EL (cell line): ENCODE measurements at places on chromosomes 11 and 22.

DNA sequence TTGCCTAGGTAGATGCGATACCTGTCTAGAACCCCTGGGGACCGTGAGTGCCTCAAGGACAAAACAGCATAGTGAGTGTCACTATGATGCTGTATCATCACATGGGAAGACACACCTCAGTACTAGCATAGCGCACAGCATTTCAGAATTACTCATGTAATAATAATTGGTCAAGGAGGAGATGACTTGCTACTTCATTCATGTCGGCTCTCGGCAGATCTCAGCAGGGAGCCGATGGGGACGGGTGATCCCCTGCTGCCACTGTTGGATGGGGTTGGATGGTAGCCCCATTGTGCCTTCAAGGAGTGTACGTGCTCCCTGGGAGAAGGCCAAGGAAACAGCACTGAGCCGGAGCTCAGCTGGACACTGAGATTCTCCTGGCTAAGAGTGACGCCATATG lies 186.9 kb downstream of the EFCAB6 start:
- DNase-seq, result no peak

DNA sequence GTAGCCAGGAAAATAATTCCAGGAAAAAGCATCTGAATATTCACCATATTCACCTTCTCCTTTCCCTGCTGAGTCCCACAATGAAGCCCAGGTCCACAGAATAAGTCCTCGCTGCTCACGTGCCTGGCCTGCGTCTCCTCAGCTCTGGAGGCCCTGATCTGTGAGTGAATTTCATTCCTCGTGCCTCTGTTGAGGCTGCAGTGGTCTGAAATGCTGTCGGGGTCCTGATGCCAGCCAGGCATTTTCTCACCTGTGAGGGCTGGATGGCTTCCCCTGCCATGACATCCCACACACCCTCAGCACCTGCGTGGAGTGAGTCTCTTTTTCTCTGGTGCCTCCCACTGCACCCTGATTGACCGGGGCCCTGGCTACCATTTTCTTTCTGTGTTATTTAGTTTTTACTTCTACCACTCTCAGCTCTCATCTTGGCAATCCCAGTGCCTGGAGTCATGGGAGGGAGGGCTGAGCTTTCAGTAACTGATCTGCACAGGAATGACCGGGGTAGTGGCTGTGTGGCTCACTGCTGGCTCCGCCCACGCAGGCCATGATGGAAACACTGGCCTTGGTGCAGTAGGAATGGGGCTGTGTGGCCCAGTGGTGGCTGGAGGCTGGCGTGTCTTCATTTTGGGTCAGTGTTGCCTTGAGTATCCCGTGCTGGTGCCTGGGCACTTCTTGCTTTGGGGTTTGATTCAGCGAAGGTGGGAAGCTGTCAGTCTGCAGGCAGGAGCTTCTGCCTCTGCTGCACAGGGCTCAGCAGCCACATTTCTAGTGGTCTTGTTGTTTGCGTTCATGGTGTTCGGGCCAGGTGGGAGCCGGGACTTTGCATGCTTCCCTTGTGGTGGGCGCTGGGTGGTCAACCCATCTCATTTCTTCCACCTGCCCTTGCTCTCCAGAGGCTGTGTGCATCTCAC lies 807.2 kb downstream of the TBC1D22A start:
- no peak for DNase-seq

DNA sequence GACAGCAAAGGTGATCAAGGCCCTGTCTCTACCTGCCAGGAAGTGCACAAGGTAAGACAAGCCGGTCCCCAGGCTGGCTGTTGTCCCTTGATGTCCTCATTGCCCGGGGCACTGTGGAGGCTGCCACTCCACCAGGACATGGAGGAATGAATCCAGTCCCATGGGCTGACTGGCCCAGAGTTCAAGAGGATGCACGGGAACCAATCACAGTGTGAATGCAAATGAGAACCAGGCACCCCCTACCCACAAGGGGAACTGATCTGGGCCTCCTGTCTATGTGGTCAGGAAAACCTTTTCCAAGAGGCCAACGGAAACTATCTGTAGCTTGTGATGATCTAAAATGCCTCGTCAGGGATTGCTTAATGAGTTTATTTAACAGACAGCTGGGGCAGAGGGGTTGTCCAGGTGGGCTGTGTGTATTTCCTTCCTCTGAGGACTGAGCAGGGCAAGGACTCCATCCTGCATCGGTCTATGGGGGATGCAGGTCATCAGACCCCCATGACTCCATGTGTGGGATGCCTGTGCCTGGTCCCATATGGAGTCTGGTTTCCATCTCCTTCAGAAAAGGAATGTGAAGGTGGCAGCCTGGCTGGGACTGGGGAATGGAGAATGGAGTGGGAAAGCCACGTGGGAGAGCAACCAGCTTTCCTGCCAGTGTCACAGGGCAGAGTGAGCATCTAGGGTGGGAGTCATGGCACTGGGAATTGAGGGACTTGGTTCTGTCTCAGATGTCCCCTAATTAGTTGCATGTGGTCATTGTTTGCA lies 60.5 kb downstream of the CD82 start:
- no peak for DNase-seq

GRCh38 chr11:71221201-71221600 lies 31.2 kb downstream of the SHANK2 start:
- DNase-seq, result no peak

GRCh38 chr11:22989371-22989770 lies 129.1 kb upstream of the CCDC179 start:
- DNase-seq, result no peak

DNA sequence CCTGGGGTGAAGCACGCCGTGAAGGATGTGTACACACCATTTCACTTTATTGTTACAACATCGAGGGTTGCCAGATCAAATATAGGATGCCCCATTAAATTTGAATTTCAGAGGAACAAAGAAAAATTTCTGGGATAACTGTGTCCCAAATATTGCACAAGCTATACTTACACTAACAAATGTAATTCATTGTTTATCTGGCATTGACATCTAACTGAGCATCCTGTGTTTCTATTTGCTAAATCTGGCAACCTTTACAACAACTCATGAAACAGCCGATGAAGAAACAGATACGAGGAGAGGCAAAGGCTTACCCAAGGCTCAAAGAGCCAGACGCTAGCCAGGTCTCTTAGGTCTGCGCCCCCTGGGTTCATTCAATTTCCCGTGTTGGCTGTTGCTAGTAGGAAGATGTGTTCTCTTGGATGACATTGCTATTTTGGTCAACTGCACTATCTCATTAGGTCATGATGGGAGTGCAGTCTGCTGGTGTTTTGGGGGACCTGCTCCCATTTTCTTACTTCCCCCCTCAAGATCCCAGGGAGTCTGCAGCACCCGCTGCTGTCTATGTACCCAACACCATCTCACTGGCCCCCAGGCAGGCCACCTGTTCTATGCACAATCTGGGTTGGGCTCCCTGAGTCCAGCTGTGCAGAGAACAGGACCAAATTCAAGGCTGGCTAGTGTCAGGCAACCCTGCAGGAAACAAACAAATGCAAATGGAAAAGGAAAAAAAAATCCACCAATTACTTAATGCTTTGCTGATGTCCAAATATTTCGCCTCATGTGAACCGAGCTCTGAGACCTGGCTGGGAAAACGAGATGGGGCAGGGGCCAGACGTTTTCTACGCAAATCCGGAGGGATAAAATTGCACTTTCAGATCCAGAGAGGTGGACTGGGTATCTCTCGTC lies 560.9 kb downstream of the MIAT start:
- no peak for DNase-seq

DNA sequence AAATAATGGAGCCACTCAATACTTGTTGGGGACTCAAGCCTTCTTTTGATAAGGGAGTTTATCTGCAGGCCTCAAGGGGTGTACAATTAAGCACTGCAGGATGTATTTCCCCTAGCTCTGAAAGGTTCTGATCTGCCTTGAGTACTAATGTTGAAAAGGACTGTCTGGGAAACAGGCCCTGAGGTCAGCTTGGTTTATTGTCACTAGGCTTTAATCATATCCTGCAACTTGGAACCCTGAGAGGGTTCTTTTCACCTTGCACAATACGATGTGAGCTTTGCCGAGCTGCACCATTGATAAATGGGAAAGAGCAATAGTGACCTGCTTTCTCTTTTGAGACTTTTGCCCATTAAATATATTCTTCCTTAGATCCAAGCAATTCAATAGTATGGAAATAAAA lies 31.6 kb upstream of the HORMAD2 start:
- DNase-seq, result no peak

GRCh38 chr11:60657888-60658287 lies 41.5 kb upstream of the MS4A8 start:
- DNase-seq, result no peak

DNA sequence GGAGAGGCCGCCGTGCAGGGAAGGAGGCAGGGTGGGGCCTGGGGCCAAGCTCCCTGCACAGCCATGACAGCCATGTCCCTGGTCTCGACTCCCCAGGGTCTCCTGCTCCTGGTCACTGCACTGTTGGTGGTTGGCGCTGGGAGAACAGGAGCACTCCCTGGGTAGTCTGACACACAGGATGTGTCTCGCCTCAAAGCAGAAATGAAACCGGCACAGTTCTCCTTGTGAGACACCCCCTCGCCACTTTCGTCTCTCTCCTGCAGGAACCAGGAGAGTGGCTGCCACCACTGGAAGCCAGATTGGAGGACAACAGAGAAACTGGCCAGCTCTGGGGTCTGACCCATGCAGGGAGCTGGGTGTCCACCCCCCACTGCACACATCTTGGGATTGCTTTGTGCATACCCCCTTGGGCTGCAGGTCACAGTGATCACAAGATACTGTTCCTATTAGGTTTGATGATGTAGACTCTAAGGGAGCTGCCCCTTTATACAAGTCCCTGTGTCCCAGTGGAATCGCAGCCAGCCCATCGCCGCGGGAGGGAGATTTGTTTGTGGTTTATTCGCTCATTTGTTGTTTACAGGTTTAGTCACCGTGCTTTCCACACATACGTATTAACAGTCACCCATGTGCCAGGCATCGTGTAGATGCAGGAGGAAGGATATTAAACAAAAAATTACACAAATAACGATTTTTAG lies 27.0 kb upstream of the YWHAH start:
- no peak for DNase-seq

DNA sequence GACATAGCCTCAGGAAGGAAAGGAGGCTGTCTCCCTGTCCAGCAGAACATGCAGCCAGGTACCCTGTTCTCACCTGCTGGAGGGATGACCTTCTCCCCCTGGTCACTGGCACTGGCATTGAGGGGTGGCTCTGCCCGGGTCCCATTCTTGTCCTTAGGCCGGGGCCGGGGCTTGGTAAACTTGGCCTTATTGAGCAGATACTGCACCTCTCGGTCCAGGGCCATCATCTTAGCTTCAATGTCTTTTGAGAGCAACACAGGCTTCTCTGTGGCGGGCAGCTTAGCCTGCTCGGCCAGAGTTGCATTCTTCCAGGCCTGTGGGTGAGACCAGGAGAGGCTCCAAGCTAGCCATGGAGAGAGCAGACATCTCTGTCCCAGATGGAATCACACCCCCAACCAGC lies 10.5 kb downstream of the HYOU1 start:
- no peak for DNase-seq

GRCh38 chr11:17431139-17431538 lies 42.7 kb upstream of the KCNJ11 start:
- DNase-seq, result no peak

- no peak for DNase-seq
Measured at GRCh38 chr11:45618897-45619296, 46.5 kb downstream of the CHST1 start.

DNA sequence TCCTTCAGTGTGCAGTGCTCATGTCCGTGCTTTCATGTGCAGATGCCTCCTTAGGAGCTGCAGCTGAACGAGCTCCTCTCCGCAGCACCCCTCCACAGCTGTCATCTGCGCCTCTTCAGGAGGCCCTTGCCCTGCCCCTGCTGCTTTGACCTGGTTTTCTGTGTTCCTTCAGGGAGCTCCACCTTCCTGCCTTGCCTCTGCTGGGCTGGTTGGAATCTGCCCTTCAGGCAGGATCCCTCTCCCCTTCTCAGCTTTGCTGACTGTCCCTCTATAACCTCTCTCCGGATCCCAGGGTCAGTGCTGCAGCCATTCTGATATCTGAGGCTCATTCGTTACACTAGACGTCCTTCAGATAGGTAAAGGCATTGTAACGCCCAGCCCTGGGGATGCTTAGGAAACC lies 67.9 kb downstream of the SCN3B start:
- DNase-seq, result no peak

DNA sequence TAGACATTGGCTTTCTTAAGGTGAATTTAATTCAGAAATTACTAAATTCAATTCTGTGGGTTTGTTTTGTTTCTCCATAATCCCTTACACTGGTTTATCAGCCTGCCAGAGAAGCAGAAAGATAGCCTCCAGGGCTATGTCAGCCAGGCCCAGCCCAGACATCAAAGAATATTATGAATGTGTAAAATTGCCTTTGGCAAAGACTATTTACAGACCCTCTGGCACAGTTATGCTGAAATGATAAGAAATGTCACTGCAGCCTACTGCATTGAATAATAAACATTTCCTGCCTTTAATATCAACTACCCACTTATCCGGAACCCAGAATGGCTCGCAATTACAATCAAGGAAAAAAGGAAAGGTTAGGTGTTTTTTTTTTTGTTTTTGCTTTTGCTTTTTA lies 562.5 kb upstream of the LRRC4C start:
- DNase-seq, result no peak

GRCh38 chr11:90874986-90875385 lies 652.1 kb upstream of the CHORDC1 start:
- no peak for DNase-seq

DNA sequence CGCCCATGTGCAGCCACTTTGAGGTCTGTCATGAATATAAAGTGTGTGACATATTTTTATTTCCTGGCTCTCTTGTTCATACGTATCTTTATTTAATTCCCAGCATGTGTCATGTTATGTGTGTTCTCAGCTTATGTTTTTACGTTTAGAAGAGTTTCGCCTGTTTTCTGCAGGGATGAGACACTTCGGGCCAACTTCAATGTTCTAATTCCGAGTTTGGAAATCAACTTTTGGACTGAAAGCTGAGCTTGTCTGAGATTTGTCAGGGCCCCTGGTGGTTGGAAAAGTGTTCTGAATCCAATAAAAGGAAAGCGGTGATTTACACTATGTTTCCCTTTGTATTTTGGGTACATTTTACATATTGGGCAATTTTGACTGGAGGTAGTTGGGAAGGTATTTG lies 810.7 kb downstream of the TBC1D22A start:
- no peak for DNase-seq
